Erythroblast (primary cell): ENCODE measurements at places on chromosomes 1 and 21.

- DNase-seq, result peak; percentile 39
Observed at GRCh38 chr1:52904927-52905698, 16.4 kb downstream of the ECHDC2 start.

GRCh38 chr1:105260001-105260400, 1510.3 kb downstream of the AMY1C start:
- DNase-seq, result no peak

DNA sequence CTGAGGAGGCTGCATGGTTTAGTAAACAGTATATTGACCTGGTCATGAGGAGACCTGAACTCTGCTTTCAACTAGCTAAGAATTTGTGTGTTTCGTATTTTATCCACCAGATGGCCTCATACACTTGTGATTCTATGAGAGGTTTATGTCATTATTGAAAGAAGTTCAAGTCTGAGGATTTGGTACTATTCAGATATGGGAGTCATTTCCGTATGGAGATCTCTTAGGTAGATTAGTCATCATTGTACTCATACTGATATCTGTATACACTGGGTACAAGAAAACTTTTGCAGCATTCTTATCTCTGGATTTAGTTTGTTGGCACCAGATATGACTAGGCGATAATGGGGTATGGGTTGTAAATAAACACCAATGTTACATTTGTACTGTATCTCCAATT, 26.6 kb downstream of the ATF6 start:
- peak; percentile 79 for DNase-seq

DNA sequence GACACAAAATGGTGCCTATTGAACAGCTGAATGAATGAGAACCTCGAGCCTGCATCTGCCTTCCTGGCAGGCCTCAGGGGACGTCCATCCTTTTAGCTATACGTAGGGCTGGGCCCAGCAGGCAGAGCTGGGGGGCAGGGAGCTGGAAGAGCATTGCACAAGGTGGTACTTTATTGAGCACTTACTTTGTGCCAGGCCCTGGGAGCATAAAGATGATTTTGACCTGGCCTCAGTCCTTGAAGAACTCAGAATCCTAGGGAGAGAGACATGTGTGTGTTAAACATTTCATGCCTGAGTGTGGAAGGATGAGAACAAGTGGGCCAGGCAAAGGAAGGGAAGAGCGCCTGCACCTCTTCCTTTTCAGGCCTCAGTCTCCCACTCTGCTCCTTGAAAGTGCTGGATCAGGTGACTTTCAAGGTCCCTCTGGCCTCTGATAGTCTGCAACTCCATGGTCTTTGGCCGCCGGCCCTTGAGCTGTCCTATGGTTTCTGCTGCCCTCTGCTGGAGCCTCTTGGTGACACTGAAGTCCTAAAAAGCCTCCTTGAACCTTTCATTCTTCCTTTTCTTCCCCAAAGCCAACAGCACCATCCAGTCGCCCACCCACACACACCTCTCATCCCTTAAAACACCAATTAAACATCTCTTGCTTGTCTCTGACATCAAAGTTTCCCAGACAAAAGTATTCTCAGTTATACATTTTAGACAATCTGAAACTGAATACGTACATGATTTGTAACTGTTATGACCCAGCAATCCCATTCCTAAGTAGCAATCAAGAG, 3.5 kb upstream of the PEAR1 start:
- peak; percentile 87 for DNase-seq

- no peak for DNase-seq
Observed at GRCh38 chr21:42731264-42732032, 78.0 kb downstream of the PDE9A start.

GRCh38 chr21:29708401-29708800, 231.4 kb downstream of the GRIK1 start:
- no peak for DNase-seq

DNA sequence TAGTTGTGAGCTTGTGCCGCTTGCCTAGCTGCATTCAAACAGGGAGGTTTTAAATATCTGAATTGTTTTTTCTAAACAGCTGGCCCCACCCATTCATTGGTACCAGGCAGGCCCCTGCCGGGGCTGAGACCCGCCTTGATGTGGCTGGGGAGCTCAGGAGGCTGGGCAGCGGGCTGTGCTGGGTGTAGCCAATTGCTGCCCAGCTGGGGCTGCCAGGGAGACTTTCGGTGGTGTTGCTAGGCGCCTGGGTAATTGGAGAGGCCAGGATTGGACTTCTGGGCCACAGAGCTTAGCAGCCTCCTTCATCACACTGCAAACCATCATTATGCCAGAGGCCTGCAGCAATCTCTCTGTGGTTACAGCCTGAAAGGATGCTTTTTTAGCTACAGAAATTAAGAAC, 12.2 kb downstream of the RHBDL2 start:
- no peak for DNase-seq

GRCh38 chr1:89821322-89822108, 683 bp downstream of the LRRC8D start:
- DNase-seq, result peak; percentile 71

GRCh38 chr1:153659175-153659534, 652 bp downstream of the SNAPIN start:
- DNase-seq, result no peak

DNA sequence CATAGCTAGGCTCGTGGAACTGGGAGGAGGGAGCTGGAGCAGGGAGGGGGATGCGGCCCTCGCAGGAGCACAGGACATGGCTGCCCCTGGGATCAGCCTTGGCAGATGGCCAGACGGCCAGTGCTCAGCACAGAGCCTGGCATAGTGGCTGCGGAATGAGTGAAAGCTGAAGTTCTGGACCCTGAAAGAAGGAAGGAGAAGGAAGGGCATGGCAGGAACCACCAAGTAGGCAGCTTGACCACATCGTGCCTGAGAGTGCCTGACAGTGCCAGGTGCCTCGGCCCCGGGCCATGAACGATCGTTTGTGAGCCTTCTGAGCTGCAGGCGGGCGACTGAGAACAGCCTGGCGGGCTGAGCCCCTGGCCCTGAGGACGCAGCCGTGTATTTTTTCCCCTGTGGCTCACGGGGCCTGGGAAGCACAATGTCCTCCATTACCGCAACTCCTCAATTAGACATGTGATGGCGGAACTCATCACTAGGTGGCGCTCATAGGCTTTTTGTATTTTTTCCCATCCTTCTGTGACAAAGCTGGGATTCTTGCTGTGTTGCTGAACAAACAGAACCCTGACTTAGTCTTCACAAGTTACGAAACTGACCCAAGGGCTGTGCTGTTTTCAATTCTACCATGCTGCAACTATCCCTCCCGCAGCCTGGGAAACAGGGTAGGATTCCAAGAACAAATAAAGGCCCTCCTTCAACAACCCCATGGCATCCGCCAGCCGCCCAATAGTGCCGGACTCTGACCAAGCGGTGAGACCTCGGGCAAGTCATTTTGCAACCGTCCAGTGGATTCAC, 29.9 kb upstream of the TMEM61 start:
- DNase-seq, result peak; percentile 68

DNA sequence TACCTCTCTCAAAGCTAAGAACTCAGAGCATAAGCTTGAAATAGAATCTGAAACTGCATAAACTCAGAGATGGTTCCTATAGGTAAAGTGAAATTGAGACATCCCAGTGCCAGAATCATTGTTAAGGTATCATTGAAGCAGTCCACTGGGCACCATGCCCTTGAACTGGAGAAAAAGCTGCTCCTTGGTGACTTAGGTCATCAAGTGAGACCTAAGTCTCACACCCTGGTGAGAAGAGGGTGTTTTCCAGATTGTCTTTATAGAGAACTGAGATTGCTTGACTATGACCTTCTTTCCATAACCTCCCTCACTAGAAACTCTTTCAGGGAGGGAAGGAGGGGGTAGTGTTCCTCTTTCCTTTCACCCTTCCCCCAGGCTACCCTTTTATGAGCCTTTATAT, 9.4 kb upstream of the ATP6V1G3 start:
- no peak for DNase-seq

DNA sequence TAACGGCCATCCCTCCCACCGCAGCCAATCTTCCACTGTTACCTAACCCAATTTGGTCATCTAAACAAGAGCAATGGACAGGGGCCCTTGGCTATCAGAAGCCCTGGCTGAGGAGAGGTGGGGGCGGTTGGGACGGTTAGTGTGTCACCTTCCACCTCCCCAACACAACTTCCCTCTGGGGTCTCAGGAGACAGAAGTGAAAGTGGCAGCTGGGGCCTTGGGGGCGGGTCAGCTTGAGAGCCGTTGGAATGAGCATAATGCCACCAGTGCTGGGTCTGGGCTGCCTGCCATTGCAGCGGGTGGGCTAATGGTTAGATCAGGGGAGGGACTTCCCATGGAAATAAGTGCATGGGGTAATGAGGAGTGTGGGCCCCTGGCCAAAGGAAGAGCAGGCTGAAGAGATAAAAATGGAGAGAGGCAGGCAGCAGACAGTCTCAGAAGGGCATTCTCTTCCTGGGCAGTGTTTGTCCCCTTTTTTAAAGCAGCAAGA, 7.9 kb downstream of the MEF2D start:
- peak; percentile 46 for DNase-seq

DNA sequence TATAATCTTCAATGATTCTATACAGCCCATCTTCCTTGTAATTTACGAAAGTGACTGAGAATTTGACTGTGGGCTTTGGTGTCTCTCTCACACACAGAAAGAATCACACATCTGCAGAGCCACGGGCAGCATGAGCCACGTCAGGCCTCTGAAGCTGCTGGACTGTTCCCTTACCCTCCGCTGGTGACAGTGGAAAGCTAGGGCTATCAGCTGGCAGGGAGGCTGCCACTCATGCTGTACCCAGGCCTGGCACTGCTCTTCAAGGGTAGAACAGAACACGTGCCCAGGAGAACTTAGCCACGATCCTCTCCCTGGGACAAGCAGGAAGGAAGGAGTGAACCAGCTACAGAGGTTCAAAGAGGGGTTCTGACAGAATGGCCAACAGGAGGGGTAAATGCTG, 90.7 kb downstream of the JAK1 start:
- no peak for DNase-seq

- peak; percentile 81 for DNase-seq
Observed at GRCh38 chr1:172530000-172530399, 3.0 kb upstream of the SUCO start.

DNA sequence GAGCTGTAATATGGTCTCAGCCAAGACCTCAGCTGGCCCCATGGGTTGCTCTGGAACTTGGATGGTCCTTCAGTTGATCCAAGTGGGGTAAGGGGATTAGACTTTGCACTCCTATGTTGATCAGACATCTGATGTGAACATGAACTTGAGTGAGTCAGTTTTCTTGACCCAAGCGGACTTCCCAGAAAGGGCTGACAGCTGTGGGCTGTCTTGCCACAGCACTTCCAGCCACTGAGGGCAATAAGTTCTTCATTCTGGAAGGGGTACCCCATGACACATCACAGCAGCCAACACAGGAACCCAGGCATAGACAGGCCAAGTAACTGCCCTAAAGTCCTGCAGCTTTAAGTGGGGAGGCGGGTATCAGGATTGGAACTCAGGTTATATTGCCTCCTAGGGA, 93.9 kb upstream of the USP24 start:
- DNase-seq, result no peak

GRCh38 chr1:192538407-192539296, 36.9 kb upstream of the RGS1 start:
- no peak for DNase-seq

DNA sequence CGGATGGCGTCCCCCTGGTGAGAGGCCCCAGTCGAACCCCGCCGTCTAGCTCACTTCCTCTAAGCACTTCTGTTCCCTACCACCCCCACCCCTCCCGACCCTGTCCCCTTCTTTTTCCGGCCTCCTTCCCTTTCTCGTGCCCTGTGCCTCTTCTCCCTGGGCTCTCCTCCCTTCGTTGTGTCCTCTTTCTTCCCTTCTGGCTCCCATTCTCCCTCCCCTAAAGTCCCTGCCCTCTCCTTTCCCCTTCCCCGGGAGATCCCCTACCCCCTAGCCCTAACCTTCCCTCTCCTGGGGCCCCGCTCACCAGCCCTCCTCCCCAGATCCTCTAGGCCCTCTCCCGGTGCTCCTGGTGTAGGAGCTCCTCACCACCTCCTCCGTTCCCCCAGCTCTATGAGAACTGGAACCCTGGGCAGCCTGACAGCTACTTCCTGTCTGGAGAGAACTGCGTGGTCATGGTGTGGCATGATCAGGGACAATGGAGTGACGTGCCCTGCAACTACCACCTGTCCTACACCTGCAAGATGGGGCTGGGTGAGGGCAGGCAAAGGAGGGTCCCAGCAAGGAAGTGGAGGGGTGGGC, 15.9 kb downstream of the BCAN start:
- no peak for DNase-seq

GRCh38 chr1:207754974-207755700, 3.3 kb downstream of the CD46 start:
- no peak for DNase-seq

- DNase-seq, result no peak
Observed at GRCh38 chr21:43328185-43328957, 98.6 kb downstream of the SIK1 start.

DNA sequence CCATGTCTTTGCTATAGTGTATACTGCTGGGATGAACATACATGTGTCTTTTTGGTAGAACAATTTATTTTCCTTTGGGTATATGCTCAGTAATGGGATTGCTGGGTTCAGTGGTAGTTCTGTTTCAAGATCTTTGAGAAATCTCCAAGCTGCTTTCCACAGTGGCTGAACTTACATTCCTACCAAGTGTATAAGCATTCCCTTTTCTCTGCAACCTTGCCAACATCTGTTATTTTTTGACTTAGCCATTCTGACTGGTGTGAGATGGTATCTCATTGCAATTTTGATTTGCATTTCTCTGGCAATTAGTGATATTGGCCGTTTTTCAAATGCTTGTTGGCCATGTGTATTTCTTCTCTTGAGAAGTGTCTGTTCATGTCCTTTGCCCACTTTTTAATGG, 37.5 kb upstream of the ANGPTL1 start:
- DNase-seq, result no peak

- peak; percentile 72 for DNase-seq
Observed at GRCh38 chr1:215567491-215568298, 591 bp downstream of the KCTD3 start.

- DNase-seq, result no peak
Observed at GRCh38 chr1:44345187-44345775, 9.8 kb downstream of the ERI3 start.

- DNase-seq, result no peak
Observed at GRCh38 chr1:36339215-36339614, 15.8 kb upstream of the EVA1B start.

DNA sequence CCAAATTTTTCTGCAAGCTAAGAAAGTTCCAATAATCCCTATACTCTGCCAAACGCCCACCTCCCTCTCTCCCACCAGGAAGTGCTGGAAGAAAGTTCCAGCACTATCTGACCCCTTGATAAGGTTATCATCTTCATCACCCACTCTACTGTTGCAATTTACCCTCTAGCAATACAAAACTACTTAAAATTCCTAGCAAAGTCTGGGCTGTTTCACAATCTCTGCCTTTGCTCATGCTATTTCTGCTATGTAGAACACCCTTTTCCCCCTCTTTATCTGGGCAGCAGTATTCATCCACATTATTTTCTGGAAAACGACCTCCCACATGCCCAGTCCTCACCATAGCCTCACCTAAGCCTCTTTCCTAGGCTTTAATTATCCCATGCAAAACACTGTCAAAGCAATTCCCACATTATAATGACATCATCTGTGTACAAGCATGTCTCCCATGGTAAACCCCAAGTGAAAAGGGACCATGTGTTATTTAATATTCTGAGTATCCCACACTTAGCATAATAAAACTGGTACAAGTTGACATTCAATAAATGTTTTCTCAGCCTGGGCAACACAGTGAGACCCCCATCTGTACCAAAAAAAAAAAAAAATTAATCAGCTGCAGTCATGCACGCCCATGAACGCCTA, 12.0 kb downstream of the F11R start:
- DNase-seq, result no peak
